ENCODE measurements at places on chromosomes 6 and 20. TPM values are rescaled to one million over a fixed set of nuclear protein-coding genes. Genes with fewer than 3 reads are reported as not detected.

GRCh38 chr6:20021795-20022194 lies 184.6 kb downstream of the ID4 start:
- no peak overlapping the region for H3K4me3 ChIP-seq
- peaks cover 36% of the 10 kb centered on the region for H3K27me3 ChIP-seq
- H3K27ac ChIP-seq: no peak overlapping the region
- no peak for DNase-seq
- no peaks in the 10 kb centered on the region for H3K36me3 ChIP-seq

- H3K27ac ChIP-seq: no peak overlapping the region
- H3K27me3 ChIP-seq: no peaks in the 10 kb centered on the region
- H3K36me3 ChIP-seq: no peaks in the 10 kb centered on the region
- no peak overlapping the region for H3K4me3 ChIP-seq
Measured at GRCh38 chr20:278607-279571, 11.7 kb downstream of the C20orf96 start.

- no peak for DNase-seq
- peak overlapping the region; percentile 82 for H3K27ac ChIP-seq
- peaks cover 25% of the 10 kb centered on the region for H3K4me1 ChIP-seq
Measured at GRCh38 chr6:18400831-18401446, 13.8 kb downstream of the RNF144B start.

The NR2E1 gene
- not detected for total RNA-seq

- H3K27ac ChIP-seq: no peak overlapping the region
- peaks cover 7% of the 10 kb centered on the region for H3K27me3 ChIP-seq
- H3K4me3 ChIP-seq: no peak overlapping the region
- no peak for DNase-seq
- no peaks in the 10 kb centered on the region for H3K36me3 ChIP-seq
Measured at GRCh38 chr6:151191527-151191926, 48.2 kb upstream of the AKAP12 start.

- no peak overlapping the region for H3K27ac ChIP-seq
- H3K36me3 ChIP-seq: peaks cover 3% of the 10 kb centered on the region
- H3K4me1 ChIP-seq: peaks cover 12% of the 10 kb centered on the region
Measured at GRCh38 chr6:39256294-39256940, 27.1 kb upstream of the KCNK5 start.

DNA sequence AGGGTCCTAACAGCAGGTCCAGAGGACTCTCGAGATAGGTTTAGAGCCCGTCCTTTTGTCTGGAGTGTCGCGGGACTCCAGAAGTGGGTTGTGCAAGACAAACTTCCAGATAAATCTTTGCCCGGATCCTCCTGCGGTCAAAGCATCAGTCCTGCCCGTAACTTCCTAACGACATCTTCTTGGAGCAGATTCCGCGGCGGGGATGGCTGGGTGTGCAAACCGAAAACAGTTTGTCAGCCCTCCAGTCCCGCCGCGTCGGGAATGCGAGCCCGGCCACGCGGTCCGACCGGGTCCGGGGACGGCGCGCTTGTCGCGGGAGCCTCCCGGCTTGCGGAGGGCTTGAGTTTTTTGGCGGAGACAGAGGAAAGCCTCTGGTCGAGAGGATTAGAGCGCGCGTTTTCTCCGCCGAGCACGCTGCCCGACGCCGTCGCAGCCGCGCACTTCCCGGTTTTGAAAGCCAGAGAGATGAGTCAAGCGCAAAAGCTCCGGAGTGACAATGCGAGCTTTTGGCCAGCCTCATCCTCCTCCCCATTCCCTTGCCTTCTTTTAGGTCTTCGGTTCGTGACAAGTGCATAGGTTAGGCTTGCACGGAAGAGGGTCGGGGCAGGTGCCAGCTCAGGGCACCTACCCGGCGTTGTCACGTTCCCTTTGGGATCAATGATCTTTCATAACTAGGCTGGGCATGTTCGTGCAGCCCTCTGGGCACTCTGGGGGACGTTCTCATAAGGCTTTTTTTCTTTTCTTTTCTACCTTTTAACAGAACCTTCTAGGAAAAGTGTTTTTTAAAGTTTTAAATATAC lies 91.3 kb upstream of the PRDM1 start:
- peaks cover 3% of the 10 kb centered on the region for H3K36me3 ChIP-seq
- DNase-seq: peak; percentile 54

DNA sequence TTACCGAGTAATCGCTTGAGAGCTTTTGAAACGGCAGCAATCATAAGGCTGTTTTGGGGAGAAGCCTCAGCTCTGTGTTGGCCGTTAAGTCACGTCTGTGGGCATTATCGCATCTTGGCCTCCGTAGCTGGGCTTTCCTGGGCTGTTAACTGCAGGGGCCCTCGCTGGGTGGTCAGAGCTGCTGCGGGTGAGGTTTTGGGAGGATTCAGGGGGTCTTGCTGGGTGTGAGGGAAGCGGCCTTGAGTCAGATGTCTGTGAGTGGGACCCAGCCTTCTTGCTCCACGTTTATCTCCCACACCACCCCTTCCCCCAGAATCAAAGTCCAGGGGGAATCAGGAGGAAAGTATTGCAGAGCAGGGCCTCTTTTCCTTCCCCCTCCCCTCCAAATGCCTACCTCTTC lies 3.2 kb upstream of the APCDD1L start:
- H3K4me1 ChIP-seq: peaks cover 8% of the 10 kb centered on the region
- H3K4me3 ChIP-seq: no peak overlapping the region
- H3K27ac ChIP-seq: no peak overlapping the region
- peaks cover 37% of the 10 kb centered on the region for H3K27me3 ChIP-seq
- no peak for DNase-seq

The PROKR2 gene
- total RNA-seq: not detected

GRCh38 chr20:50272724-50273446 lies 82.3 kb downstream of the CEBPB start:
- H3K4me1 ChIP-seq: peaks cover 13% of the 10 kb centered on the region
- DNase-seq: no peak
- H3K27ac ChIP-seq: no peak overlapping the region
- H3K36me3 ChIP-seq: no peaks in the 10 kb centered on the region
- no peak overlapping the region for H3K4me3 ChIP-seq
- H3K27me3 ChIP-seq: peaks cover 18% of the 10 kb centered on the region

Measured in activated T-cell treated with anti-CD3 and anti-CD28 coated beads, Interleukin-2, amount 50 U/mL, for 72 hours (primary cell).